ENCODE measurements at places on chromosomes 6 and 20. TPM values are rescaled to one million over a fixed set of nuclear protein-coding genes. Genes with fewer than 3 reads are reported as not detected.

DNA sequence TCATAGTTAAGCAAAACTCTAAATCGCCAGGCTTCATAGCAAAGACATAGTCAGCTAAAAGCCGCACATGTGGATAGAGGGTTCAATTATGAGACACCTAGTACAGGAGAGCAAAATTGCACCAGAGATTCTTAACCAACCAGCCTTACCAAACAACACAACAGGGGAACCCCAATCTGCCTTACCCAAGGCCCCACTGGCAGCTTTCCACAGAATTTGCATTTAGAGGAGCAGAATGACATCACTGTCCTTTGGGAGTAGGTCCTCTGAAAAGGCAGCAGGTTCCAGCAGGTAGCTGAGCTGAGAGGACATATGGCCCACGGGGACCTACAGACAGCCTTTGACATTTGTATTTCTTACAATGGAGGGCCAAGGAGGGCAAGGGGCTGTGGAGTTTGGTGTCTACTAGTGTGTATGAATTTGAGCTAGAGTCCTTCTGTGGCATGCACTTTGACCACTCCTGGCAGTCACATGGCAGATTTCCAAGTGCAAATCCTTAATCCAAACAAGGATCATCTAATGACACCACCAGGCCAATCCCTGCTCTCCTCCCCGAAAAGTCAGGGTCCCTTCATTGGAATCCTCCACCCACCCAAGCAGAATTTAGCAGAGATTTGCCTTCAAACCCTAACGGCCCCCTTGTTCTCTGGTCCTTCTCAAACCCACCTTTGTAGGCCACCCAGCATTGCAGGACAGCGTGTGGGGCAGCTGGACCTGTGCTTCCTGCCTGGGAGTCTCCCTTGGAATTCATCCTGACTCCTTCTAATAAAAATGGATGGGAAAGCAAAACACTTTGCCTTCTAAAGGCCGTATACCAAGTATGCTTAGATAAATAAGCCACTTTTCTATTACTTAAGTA is 171.2 kb upstream of the SUPT3H start:
- DNase-seq = no peak

GRCh38 chr20:62485062-62485700 is 9.4 kb upstream of the GATA5 start:
- no peak for DNase-seq

GRCh38 chr6:4280707-4281106 is 145.3 kb upstream of the ECI2 start:
- no peak for DNase-seq

DNA sequence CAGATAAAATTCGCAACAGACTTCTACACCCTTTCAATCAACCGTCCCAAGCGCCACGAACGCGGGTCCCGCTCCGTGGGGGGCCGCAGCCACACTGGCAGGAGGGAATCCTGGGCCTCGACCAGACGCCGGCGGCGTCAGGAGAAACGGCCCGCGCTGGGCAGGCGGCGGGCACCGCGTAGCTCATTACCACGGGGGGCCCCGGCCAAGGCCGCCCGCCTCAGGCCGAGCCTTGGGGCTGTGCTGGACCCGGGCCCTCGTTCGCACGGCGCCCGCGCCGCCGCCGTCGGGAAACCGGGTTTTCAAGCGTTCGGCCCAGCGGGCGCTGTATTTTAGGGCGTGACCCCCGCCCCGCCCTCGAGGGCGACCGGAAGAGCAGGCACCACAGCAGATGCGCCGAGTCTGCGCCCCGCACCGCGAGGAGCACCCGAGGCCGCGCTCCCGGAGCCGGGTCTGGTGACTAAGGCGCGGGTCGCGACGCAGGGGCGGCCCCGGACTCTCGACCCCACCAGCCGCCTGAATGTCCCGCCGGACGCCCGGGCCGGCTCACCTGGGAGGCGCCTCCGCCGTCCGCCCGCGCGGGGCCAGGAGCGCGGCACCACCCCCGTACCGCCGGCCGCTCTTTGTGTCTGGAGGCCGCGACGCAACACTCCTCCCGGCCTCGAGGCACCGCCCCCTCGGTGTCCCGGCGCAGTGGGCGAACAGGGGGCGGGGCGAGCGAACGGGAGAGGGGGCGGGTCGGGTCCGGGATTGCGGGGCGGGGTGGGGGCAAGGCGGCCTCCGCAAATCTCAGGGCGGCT is at the start of gene NINL:
NINL (minus strand) TSS at position 627 of the 800 bp plus-strand sequence. CDS start 58,944 bp downstream, outside the sequence.
- no peak for DNase-seq

DNA sequence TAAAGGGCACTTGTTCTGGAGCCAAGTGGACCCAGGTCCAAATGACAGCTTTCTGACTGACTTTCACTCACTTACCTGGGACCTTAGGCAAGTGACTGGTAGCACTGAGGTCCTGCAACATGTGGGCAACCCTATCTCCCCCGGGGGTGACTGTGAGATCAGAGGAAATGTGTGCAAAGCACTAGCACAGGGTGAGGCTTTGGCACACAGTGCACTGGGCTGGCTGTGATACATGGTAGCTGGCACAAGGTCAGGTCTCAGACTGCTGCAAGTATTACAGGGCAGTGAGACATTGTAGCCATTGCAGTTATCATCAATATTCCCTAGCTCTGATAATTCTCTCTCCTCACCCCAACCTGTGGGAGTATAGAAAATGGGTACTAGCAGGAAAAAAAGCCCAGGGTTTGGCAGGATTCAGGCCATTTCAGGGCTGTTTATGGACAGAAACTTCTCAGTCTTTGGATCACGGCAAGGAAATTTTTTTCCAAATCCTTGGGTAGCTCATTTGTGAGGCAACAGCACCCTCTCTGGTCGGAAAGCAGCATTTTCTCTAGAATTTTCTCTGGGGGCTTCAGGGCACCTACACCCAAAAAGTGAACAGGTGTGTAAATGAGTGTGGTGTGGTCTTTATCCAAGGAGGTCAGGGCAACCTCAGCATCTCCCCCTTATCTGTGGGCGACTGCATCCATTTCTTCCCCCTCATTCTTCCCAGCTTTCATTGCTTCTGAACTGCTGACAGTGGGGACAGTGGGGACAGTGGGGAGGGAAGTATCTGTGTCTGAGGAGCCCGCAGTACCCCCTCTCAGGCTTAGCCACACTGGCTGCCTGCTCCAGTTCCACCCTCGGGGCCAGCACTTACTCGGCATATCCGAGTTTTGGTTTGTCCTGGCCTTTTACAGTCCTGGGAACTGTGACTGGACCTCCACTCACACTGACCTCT is 148.7 kb upstream of the PHACTR3 start:
- no peak for DNase-seq

DNA sequence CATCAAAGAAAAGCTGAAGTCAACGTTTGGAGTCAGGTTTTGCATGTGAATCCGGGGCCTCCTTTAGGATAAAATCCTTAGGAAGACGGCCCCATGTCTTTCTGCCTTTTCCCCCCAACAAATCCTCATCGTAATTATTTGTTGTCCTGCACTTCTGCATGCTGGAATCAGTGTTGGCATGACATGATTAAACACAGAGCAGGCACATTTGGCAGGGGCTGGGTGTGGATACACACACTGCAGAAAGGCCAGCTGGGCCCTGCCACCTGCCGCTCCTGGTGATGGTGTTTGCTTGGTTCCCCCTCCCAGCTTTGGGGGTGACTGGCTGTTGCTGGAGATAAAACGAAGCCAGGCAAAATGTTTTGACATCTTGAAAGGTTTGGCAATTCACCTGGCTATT is 46.3 kb upstream of the FOXA2 start:
- no peak for DNase-seq

DNA sequence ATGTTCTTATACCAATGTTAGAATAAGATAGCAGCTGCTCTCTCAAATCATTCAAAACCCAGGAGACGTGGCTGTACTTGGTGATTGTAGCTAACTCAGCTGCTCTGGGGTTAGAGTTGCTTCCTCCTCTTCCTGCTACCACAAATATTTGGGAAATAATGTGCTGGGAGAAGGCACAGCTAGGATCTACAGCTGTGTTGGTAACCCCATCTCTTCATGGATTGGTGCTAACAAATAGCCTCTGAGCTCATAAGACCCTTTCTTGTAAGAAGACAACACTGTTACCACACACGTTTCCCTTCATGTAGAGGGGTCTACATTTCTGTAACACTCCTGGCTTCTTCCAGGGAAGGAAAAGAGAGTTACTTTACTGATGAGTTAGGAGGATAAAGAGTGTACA is 911.0 kb upstream of the CITED2 start:
- no peak for DNase-seq

- no peak for DNase-seq
Observed at GRCh38 chr6:26328265-26328844, 36.6 kb upstream of the BTN3A2 start.

GRCh38 chr20:62400021-62400420 is 7.1 kb downstream of the CABLES2 start:
- DNase-seq = no peak

DNA sequence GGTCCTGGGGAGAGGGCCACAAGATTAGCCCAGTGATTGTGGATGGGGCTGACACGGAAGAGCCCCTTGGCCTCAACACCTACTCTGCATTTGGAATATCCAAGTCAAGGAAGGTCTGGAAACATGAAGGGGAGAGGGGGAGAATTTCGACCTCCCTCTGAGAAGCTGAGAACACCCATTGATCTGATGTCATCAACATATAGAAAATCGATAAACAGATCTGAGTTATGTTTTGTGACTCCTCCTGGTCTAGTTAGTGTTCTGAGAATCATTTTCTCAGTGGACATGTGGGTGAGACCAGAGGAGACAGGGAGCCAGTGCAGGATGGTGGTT is 108.0 kb downstream of the SLC22A3 start:
- DNase-seq = no peak

GRCh38 chr6:117494283-117494682 is 11.8 kb downstream of the DCBLD1 start:
- DNase-seq = no peak

DNA sequence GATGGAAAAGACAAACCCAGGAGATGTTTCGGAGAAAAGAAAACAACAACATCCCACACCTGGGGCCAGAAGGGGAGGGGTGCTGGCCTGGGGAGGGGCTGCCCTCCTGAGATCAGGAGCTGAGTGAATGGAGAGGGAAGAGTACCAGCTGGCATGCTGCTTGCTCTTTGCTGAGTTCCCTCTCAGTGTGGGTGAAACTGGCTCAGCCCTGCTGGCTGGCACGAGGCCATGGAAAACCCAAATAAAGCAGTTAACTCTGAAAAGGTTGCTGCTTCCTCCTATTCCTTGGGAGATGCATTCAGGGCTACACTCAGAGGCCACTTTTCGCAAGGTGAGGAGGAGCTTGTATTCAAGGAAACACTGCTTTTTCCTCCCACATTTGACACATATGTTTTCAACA is 8.0 kb upstream of the KCNK16 start:
- no peak for DNase-seq

GRCh38 chr6:24931296-24931695 is 4.5 kb downstream of the RIPOR2 start:
- DNase-seq = no peak

GRCh38 chr6:41430875-41431274 is 95.5 kb downstream of the NCR2 start:
- DNase-seq = no peak

GRCh38 chr6:158286413-158286812 is 25.9 kb upstream of the TULP4 start:
- no peak for DNase-seq

DNA sequence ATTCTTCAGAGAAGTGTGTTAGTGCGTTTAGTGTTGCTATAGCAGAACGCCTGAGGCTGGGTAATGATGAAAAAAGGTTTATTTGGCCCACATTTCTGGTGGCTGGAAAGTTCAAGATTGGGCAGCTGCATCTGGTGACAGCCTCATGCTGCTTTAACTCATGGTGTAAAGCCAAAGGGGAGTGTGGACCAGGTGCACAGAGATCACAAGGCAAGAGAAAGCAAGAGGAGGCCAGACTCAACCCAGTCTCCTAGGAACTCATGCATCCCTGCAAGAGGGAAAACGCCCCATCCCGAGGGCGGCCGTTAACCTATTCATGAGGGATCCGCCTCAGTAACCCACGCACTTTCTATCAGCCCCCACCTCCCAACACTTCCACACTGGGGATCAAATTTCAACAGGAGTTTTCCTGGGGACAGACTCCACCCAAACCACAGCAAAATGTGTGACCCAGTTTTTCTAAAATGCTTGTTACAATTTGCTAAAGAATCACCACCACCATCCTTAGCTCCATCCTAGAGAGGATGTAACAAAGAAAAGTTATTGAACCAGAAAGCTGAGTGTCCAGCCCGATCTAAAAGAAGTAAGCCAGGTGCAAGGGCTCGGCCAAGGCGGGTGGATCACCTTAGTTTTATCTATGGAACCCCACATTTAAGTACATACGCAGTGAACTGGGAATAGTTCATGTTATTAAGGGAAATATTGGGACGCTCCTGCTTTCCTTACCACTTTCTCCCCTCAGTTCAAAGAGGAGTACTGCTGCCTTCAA is 164.8 kb downstream of the QKI start:
- DNase-seq = no peak

DNA sequence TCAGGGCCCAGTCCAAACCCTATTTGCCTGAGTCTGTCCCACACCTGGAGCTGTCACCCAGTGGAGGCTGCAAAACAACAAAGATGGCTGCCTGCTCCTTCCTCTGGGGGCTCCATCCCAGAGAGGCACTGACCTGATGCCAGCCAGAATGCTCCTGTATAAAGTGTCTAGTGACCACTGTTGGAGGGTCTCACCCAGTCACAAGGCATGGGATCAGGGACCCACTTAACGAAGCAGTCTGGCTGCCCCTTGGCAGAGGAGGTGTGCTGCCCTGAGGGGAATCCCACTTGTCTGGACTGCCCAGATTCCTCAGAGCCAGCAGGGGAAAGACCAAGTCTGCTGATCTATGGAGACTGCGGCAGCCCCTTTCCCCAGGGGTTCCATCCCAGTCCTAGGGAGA is 241.6 kb downstream of the CDH26 start:
- DNase-seq = no peak

- no peak for DNase-seq
Observed at GRCh38 chr20:50093240-50093639, 19.7 kb downstream of the UBE2V1 start.

CRISP3 gene
- total RNA-seq = not detected

KIF6 gene
- total RNA-seq = not detected

LPIN3 gene
- 13.7 TPM for total RNA-seq

SLC16A10 gene
- 18.5 TPM for total RNA-seq

PTCHD4 gene
- 0.51 TPM for total RNA-seq

SLC25A27 gene
- 6.2 TPM for total RNA-seq

HSPA1B gene
- 131 TPM for total RNA-seq

SULF2 gene
- 57.8 TPM for total RNA-seq

TGM6 gene
- not detected for total RNA-seq

IMPG1 gene
- total RNA-seq = not detected

SPEF1 gene
- 0.31 TPM for total RNA-seq

PPP1R3G gene
- 8.8 TPM for total RNA-seq

CFAP206 gene
- 0.39 TPM for total RNA-seq

BMP2 gene
- total RNA-seq = 8.9 TPM

FAM83C gene
- total RNA-seq = not detected

GGTLC1 gene
- total RNA-seq = not detected
